ENCODE measurements at places on chromosomes 7 and 10.

DNA sequence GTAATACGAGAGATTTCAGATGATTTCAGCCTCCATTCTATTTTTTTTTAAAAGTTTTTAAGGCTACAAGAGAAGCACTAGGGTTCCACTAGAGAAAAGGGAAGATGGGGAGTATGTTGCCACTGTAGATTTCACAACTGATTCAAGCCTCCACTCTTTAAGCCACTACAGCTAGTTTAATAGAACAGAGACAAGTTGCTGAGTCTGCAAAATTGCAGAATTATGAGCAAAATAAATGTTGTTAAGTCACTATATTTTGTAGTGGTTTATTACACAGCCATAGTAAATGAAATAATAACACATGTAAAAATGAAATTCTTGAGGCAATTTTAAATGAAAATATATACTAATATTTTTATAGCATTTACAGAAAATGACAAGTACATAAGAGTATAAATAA, 96.0 kb upstream of the POT1 start:
- no peak for DNase-seq

- no peak for DNase-seq
Observed at GRCh38 chr7:92615861-92616260, 25.7 kb upstream of the FAM133B start.

- no peak for DNase-seq
Observed at GRCh38 chr7:14507617-14508016, 394.9 kb downstream of the DGKB start.

GRCh38 chr10:52668024-52668423, 104.6 kb downstream of the MBL2 start:
- DNase-seq = no peak

GRCh38 chr7:156140896-156141295, 328.6 kb upstream of the SHH start:
- DNase-seq = no peak

- no peak for DNase-seq
Observed at GRCh38 chr10:126661841-126662515, 8.5 kb downstream of the C10orf90 start.

Data from NCI-H1436 treated with DMSO at 0.1 percent for 48 hours (cell line).